ENCODE measurements at places on chromosomes 4 and X.

GRCh38 chr4:161642708-161643107, 521.1 kb downstream of the FSTL5 start:
- no peak for DNase-seq

GRCh38 chr4:186570193-186570996, 15.0 kb upstream of the MTNR1A start:
- DNase-seq: no peak

DNA sequence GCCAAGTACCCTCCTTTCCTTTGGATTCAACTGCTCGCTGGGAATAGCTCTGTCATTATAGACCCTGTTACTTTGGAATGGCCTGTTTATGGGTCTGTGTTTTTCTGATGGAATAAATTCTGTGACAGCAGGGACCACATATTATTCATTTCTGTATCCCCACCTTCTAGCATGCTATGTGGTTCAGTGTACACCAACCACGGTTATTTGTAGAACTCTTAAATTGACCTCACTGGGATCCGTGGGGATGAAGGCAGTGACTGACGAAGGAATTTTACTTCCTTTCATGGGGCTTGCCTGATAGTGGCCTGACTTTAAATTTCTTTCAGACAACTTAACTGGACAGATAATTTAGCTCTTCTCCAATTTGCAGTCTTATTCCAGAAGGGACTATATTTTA, 343.2 kb downstream of the SPRY1 start:
- DNase-seq: no peak

GRCh38 chrX:46686003-46686645, 72.8 kb downstream of the SLC9A7 start:
- no peak for DNase-seq

- no peak for DNase-seq
Observed at GRCh38 chr4:151251603-151252304, 25.2 kb upstream of the PRSS48 start.

- no peak for DNase-seq
Observed at GRCh38 chr4:10732914-10733415, 48.4 kb upstream of the CLNK start.

DNA sequence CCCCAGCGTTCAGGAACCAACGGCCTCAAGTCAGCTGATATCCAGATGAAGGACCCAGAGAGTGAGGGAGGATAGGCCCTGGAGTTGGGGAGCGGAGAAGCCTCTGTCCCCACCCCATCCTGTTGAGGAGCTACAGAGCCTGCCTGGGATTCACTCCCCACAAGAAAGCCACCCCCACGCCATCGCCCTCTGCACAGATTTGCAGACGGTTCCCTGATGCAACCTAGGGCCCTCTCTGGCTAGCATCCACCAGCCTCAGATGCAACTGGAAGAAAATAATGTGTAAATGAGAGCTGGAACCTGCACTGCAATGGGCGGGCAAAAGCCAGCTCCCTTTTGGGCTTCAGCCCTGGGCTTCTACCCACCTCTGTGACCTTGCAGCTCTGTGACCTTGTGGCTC, 185.6 kb downstream of the BCOR start:
- DNase-seq: no peak

DNA sequence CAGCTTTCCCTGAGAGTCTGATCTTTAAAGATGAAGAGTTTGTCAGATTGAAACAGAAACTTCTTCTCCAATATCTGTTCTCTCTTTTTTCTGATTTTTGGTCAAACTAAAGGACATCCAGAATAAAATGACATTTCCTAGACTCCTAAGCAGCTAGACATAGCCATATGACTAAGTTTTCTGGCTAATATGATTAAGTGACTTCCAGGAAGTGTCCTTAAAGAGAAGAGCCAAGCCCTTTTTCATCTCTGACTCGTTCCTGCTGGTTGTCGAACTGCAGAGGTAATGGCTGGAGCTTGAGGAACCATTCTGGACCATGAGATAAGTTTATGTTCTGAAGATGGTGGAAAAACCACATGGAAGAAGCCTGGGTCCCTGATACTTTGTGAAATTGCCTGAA, 546.0 kb downstream of the BCOR start:
- no peak for DNase-seq

DNA sequence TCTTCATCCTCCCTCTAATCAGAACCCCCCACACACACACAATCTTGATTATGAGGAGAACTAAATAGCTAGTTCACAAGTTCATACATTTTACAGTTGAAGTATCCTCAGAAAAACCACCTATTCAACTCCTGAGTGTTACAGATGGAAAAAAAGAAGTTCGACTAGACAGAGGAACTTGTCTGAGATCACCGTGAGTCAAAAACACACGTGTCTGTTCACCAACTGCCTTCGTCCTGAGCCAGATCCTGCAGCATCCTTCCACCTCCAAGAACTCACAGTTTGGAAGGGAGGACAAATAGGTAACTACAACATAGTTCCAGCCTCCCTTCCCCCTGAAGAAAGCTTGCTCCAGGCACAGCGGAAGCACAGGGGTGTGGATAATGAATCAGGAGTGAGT, 19.0 kb upstream of the IRAK1 start:
- no peak for DNase-seq

DNA sequence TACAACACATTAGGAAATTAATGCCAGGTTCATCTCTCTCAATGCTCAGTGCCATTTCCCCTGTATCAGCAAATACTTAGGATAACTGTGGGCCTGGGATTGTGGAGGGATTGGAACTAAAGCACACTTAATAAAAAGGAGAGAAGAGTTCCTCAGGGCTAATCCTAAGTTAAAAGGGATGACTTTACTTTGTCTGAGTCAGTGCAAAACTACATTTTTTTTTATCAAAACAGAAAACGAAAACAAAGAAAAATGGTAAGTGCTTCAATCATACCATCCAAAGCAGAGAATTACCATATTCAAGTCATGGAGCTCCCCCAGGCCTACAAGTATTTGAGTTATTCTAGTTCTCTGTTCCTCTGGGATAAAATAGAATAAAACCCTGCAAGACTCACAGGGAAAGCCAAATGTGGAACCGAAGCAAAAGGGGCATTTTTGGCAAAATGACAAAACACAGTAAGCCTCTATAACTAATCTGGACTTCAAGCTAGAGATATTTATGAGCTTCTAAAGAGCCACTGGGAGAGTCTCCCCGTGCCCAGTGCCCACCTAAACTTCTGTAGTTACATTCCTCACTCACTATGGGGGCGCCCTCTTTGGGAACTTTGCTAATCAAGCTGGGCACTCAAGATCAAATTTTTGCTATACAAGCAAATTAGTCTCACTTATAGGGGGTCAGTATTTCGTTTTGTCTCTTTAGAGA, 53.4 kb downstream of the PALLD start:
- no peak for DNase-seq

GRCh38 chr4:45453258-45453853, 670.5 kb downstream of the GABRG1 start:
- no peak for DNase-seq

GRCh38 chr4:57094832-57095223, 15.4 kb downstream of the IGFBP7 start:
- DNase-seq: no peak

DNA sequence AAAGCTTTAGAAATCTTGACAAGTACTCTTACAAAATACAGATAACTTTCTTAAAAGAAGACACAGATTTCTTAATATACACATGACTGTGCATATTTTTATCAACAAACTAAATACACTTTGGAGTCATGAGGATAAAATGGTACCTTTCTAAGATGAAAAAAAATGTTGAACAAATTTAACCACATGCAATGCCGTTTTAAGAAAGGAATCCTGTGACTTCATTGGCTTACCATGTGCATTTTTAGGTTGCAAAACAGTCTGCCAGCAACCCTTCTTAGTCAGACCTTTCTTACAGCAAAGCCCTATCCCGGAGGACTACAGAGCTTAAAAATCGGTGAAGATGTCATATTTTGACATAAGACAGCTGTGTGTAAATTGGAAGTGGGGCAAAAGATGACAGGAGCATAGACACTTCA, 51.7 kb downstream of the GASK1B start:
- DNase-seq: no peak

DNA sequence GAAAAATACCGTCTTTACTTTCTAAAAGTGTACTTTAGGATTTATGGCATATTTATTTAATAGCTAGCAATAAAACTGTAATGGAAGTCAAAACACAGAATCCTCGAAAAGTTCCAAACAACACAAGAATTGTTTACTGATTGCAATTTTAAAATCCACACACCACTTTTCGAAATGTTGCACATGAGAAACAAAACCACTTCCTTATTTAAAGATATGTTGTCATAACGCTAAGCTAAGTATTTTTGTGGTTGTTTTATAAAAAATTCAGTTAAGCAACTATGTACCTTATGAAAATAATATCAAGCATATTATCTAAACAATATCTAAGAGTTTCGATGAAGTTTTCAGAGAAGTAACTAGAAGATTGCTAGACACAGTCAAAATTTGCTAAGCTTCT, 344 bp downstream of the TMPRSS11D start:
- DNase-seq: no peak

DNA sequence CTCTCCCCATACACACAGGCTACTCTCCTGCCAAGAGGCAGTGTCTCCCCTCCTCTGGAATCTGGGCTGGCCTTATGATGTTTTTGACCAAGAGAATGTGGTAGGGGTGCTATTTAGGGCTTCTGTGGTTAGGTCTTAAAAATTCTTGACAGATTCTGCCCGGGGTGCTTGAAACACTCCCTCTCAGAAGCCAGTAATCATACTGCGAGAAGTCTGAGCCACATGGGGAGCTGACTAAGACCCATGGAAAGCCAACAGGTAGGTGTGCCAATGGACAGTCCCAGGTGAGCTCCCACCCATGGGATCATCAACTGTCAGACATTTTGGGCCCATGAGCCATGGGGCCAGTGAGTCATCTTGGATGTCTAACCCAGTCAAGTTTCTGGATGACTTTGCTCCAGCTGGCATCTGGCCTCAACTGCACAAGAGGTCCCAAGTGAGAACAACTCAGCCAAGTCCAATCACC, 315.7 kb downstream of the FBXW7 start:
- no peak for DNase-seq

- DNase-seq: no peak
Observed at GRCh38 chr4:121792966-121793365, 8.2 kb upstream of the EXOSC9 start.

DNA sequence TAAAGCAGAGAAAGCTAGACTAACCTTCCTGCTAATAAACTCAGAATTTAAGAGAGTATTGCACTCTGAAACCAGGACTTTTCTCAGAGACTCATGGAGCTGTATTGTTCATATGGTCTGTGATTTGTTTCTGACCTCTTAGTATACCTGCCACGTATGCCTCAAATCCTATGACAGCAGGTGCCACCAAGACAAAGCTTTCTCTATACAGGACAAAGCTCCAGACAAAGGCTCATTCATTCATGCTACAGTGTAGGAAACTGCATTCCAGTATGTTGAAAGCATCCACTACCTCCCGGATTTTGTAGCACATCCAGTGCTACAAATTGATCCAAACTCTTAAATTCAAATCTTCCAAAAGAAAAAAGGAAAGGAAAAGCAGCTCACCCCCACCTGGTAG, 178.3 kb downstream of the CHIC2 start:
- DNase-seq: no peak

DNA sequence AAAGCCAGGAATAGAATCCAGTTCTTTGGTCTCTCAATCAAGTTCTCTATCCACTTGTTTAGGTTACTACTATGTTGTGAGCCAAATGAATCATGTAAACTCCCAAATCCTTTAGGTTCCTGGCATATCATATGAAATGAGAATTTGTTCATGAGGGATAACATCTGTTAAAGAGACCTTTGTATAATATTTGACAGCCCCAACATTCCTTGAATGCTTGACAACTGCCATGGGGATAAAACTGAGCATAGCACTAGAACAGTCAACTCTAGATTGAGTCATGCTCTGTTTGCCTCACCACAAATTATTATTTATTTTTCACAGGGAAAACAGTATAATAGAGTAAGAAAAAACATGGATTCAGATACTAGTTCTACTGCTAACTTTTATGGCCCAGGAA, 93.3 kb downstream of the NAA11 start:
- no peak for DNase-seq

DNA sequence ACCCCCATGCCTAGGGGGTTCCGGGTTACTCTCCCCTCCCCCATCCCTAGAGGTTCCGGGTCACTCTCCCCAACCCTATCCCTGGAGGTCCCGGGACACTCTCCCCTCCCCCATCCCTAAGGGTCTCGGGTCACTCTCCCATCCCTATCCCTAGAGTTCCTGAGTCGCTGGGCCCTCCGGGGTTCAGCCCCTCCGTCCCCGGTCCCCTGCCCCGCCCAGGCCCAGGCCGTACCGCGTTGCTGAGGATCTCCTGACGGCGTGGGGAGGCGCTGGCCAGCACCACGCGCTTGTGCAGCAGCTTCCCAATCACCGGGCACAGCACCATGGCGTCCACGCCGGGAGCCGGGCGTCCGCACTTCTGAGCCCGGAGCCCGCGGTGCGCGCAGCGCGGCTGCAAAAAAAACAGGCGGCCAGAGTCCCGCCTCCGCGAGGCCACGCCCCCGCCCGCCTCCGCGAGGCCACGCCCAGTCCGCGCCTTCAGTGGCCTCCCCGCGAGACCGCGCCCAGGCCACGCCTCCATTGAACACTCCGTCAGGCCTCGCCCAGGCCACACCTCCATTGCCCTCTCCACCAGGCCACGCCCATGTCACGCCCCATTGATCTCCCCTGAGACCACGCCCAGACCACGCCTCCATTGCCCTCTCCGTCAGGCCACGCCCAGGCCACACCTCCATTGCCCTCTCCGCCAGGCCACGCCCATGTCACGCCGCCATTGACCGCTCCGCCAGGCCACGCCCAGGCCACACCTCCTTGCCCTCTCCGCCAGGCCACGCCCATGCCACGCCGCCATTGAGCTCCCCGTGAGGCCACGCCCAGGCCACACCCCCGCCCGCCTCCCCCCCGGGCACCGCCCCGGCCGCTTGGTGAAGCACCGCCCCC, at the start of gene ASMTL:
TSS of gene ASMTL (minus strand) at position 394 of the 879 bp plus-strand sequence. CDS start at position 325, 69 bp downstream.
- no peak for DNase-seq

DNA sequence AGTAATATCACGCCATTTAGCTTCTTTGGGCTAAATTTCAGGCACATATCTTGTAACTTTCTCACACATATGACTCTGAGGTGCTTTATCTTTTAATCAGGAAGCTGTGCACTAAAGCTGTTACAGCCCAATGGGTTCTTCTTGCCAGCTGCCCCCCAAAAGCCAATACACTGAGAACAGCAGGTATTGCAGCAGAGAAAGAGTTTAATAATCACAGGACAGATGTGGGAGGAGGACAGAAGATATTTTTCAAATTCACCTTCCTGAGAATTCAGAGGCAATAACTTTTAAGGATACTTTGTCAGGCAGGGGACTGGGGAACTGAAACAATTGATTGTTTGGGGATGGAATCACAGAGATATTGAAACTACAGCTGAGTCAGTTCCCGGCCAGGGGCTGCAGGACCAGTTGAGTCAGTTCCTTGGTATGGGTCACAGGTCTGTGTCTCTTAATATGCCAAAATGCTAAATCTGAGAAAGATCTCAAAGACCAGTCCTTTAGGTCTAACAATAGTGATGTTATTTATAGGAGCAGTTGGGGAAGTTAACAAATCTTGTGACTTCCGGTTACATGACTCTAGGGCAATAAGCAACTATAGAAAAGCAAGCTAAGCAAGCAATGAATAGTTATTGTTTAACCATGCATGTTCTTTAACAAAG, 28.1 kb downstream of the DDIT4L start:
- no peak for DNase-seq

GRCh38 chr4:75849461-75849860, 52.8 kb downstream of the PPEF2 start:
- no peak for DNase-seq

- no peak for DNase-seq
Observed at GRCh38 chr4:150032541-150032940, 45.7 kb upstream of the DCLK2 start.

- DNase-seq: no peak
Observed at GRCh38 chr4:140789759-140790158, 33.6 kb upstream of the TBC1D9 start.
